Heart left ventricle (tissue), 16 donors: ENCODE measurements at places on chromosomes 13 and 19. TPM values are rescaled to one million over a fixed set of nuclear protein-coding genes. Genes with fewer than 3 reads are reported as not detected.
A peak's percentile ranks its signal among the peaks of the same experiment; 100 is the strongest.

DNA sequence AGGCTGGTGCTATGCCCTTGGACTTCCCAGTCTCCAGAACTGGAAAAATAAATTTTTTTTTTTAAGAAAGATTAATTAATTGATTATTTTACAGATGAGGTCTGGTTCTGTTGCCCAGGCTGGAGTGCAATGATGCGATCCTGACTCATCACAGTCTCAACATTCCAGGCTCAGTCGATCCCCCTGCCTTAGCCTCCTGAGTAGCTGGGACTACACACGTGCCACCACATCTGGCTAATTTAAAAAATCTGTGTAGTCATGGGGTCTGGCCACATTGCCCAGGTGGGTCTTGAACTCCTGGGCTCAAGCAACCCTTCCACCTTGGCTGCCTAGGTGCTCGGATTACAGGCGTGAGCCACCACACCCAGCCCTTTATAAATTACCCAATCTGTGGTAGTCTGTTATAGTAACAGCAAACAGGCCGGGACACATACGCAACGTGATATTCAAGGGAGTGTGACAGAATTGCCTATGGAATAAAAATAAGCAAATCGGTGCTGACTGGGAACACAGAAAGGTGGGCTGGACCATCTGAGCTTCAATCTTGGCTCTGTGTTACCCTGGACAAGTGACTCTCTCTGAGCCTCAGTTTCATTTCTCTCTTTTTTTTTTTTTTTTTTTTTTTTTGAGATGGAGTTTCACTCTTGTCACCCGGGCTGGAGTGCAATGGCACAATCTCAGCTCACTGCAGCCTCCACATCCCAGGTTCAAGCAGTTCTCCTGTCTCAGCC lies 42.8 kb downstream of the PIN1 start:
- DNase-seq: no peak

DNA sequence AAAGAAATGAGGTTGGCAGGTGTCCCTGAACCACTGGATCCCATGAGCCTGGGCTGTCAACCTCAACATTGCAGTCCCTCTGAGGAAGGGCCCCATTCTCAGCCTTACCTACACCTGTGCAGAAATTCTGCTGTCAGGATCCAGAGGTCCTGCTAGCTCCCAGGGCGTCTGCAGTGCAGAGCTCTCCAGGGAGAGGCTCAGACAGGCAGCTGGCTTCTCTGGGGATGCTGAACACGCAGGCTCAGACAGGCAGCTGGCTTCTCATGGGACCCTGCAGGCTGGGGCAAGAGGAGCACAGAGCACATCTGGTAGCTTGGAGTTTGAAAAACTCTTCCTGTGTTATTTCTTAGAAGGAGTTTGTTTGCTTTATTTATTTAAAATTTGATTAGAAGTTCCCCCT lies 50.9 kb downstream of the TMEM255B start:
- DNase-seq: no peak

DNA sequence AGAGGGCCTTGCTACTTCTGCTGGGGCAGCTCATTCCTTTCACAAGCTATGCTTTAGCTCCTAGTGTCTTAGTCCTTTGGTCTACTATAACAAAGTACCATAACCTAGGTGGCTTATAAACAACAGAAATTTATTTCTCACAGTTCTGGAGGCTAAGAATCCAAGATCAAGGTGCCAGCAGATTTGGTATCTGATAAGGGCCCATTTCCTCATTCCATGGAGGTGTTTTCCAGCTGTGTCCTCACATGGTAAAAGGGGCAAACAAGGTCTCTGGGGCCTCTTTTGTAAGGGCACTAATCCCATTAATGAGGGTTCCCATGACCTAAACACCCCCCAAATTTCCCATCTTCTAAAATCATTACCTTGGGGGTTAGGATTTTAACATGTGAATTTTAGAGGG lies 57.9 kb upstream of the LRCH1 start:
- DNase-seq: no peak

GRCh38 chr19:4403005-4403761 lies 743 bp downstream of the CHAF1A start:
- peak; percentile 31 for DNase-seq

GRCh38 chr13:60945396-60945795 lies 470.3 kb downstream of the PCDH20 start:
- no peak for DNase-seq

- DNase-seq: no peak
These were observed 165.5 kb downstream of the TBC1D4 start for GRCh38 chr13:75316427-75316826.

GRCh38 chr13:74886502-74886901 lies 595.5 kb downstream of the TBC1D4 start:
- no peak for DNase-seq

DNA sequence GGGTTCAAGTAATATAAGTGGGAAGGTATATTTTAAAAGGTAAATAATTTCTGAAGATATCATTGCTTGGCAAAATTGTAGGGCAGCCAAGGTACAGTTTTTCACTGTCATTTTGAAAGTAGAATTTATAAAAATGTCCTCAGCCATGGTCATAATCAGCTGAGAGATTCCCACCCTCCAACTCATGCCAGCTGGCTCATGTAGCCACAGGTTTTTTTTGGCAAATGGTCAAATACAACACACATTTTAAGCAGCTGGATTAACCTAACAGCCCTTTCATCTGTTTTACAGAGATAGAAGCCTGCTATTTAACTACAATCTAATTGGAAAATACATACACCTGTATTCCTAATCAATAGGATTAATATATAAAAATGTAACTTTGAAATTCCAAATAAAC lies 619.2 kb upstream of the SGCG start:
- no peak for DNase-seq

DNA sequence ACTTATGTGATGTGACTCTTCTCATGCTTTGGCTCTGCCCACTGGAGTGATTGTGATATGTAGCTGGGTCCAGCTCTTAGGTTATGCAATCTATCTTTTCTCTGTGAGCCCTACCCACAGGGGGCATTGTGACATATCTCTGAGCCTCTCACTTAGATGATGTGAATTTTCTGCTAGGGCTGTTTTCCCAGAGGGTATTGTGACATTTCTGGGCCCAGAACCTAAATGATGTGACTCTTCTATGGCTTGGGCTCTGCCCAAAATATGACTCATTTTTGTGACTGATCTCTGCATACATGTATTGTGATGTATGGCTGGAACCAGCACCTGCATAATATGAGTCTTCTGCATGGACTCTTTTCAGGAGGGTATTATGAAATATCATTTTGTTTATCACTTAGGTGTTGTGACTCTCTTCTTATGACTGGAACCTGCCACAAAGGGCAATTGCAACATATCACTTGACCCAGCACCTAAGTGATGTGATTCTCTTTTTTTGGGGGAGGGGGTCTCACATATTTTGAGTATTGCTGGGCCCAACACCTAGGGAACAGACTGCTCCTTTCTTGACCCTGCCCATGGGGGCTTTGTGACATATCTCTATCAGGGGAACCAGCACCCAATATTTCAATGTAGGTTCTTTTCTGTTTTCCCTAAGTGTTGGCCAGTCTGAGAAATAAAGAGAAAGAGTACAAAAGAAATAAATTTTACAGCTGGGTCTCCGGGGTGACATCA lies 12.1 kb upstream of the ZNF254 start:
- DNase-seq: no peak

BTBD2 gene
- total RNA-seq: 51.8 TPM

MBD3L3 gene
- not detected for total RNA-seq

FRY gene
- total RNA-seq: 160 TPM

DNA sequence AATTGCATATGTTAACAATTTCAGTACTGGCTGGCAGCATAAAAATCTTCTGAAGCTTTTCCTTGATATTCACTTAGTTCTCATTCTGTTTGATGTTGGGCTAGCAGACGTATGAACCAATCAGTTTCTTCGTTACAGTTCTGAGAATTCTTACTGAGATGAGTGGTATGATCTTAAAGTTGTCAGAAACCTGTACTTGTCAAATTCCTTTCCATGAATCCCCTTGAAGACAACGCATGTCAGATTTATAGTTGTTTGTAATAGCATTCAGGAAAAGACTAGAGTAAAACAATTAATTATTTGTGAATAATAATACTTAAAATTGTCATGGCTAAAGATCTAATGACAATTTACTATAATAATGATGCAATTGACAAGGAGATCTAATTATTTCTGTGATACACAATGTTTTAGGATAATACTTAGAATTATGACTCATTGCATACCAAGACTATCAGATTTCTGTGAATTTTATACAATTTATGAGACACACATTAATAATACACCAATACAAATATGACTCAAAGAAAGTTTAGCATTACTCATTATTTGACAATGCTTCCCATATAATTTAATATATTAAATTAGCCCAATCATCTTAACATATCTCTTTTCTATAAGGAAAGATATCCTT lies 447.2 kb downstream of the RFC3 start:
- DNase-seq: no peak

ZNF554 gene
- 5.0 TPM for total RNA-seq

DNA sequence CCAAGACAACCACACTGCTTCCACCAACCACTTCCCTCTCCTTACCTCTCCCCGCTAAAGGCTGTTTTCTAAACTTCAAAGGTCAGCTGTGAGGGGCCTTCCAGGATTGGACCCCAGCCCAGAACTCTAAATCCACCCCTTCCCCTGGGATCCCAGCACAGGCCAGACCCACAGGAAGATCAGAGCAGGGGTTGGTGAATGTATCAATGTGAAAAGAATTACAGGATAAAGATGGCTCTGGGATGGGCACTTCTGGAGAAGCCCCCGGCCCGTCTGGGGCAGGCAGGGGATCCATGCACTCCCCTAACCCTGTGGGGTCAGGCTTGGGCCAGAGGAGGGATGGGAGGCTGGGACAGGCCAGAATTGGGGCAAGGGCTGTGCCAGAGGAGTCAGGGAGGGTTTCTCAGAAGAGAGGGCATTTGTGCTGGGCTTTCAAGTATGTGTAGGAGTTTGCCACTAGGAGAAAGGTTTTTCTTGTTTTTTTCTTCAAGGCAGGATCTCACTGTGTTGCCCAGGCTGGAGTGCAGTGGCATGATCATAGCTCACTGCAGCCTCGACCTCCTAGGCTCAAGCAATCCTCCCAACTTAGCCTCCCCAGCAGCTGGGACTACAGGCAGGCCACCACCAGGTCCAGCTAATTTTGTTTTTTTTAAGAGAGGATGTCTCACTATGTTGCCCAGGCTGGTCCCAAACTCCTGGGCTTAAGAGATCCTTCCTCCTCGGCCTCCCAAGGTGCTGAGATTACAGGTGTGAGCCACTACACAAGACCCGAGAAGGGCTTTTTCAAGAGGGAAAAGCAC lies 1.0 kb upstream of the MEF2B start:
- DNase-seq: no peak

GRCh38 chr19:474126-475078 lies 13.6 kb upstream of the SHC2 start:
- DNase-seq: peak; percentile 45

DNA sequence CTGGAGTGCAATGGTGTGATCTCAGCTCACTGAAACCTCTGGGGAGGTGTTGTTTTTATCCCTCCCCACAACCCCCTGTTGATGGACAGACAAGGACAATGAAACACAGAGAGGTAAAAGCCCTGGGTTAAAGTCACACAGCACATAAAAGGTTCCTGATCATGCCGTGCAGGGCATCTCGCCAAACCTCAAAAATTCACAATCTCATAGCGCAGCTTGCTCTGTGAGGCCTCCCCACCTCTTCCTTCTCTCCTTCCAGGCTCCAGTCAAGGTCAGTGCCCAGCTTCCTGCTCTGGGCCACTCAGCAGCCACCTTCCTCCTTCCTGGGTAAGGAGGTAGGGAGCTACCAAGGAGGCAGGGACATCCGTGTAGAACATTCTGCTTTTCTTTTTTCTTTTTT lies 2.3 kb downstream of the FUT2 start:
- no peak for DNase-seq
